Kidney (tissue), 22 donors: ENCODE measurements at places on chromosomes 4 and X. TPM values are rescaled to one million over a fixed set of nuclear protein-coding genes. Genes with fewer than 3 reads are reported as not detected.

DNA sequence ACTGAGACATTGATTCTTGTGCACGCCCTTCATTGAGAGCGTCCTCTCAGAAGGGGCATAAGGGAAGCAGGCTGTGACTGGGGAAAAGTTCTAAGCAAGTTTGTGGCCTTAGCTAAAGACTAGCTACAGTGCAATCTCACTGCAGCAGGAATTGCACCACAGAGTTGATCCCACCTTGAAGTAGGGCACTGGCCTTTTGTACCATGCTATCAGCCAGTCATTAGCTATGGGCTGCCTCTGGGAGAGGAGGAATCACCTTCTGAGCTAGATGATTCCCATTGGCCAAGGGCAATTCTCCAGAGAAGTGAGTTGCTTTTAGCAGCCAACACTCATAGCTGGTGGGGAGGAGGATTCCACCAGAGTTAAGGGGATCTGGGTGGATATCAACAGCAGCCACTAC lies 142.6 kb upstream of the SCML1 start:
- DNase-seq, result no peak
- no peaks in the 10 kb centered on the region for H3K36me3 ChIP-seq
- H3K4me1 ChIP-seq, result peaks cover 37% of the 10 kb centered on the region
- H3K27me3 ChIP-seq, result peaks cover 7% of the 10 kb centered on the region
- no peak overlapping the region for H3K4me3 ChIP-seq

DNA sequence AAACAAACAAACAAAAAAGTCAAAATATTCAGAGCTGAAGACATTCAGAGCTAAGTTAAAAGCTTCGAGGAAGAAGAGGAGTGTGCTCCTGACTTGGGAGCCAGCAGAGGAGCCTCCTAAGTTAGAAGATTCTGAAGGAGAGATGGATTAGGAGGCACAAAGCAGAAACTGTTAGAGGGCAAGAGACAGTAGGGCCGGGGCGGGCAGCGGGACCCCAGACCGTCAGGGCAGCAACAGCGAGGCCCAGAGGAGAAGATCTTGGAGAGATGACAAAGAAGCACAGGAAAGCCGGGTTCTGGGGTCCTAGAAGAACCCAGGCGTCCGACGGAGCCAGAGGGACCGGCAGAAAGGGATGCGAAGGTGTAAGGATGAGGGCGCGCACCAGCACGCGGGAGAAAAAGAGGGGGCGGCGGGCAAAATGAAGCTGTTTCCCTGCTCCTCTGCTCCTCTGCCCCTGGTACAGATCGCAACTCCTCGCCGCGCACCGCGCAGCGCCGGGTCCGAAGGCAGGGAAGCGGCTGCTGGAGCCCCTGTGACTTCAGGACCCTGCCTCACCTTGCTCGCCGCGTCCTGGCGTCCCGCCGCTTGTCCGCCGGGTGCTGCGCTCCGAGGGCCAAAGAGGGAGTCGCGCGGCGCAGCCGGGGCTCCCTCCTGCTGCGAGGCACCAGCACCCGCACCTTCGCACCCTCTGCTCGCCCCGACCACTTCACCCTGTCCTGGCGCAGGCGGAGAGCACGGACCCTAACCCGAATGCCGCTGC lies 477 bp downstream of the KLHL13 start:
- peak overlapping the region; percentile 60 for H3K4me3 ChIP-seq
- H3K4me1 ChIP-seq, result no peaks in the 10 kb centered on the region
- peak overlapping the region; percentile 74 for H3K27ac ChIP-seq
- no peaks in the 10 kb centered on the region for H3K27me3 ChIP-seq

PRKX gene
- total RNA-seq, result 116 TPM

- no peak overlapping the region for H3K4me3 ChIP-seq
- DNase-seq, result no peak
- no peaks in the 10 kb centered on the region for H3K36me3 ChIP-seq
- H3K4me1 ChIP-seq, result no peaks in the 10 kb centered on the region
Observed at GRCh38 chr4:122710434-122711308, 21.8 kb upstream of the BBS12 start.

DNA sequence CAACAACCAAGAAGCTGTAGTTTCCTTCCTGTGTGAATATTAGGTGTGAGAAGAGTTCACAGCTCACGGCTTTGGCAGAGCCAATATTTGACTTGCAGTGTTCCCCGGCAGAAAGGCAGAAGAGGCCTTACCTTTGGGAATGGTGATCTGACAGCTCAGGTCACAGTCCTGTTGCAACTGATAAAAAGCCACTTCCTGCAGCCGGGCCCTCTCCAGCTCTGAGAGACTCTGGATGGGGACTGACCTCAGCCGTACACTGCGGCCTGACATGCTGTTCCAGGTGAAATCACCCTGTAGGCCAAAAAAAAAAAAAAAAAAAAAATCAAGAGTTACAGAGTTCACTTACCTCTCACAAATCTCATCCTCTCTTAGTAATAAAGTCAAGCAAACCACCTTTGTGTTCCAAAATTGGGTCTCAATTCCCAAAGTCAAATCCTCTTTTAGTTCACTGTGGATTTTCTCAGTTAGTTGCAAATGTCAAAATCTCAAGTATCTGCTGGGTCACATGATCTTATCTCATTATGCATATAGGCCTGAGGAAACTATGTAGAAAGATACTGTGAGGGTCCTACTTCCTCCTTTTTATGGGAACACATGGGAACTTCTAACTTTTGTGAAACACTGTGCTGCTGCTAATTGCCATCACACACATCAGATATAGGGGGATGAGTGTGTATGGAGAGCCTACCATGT lies 38.6 kb upstream of the AMELX start:
- H3K27ac ChIP-seq, result no peak overlapping the region
- no peak overlapping the region for H3K4me3 ChIP-seq
- H3K27me3 ChIP-seq, result no peaks in the 10 kb centered on the region
- H3K36me3 ChIP-seq, result no peaks in the 10 kb centered on the region
- H3K4me1 ChIP-seq, result no peaks in the 10 kb centered on the region

TACR3 gene
- total RNA-seq, result not detected

DNA sequence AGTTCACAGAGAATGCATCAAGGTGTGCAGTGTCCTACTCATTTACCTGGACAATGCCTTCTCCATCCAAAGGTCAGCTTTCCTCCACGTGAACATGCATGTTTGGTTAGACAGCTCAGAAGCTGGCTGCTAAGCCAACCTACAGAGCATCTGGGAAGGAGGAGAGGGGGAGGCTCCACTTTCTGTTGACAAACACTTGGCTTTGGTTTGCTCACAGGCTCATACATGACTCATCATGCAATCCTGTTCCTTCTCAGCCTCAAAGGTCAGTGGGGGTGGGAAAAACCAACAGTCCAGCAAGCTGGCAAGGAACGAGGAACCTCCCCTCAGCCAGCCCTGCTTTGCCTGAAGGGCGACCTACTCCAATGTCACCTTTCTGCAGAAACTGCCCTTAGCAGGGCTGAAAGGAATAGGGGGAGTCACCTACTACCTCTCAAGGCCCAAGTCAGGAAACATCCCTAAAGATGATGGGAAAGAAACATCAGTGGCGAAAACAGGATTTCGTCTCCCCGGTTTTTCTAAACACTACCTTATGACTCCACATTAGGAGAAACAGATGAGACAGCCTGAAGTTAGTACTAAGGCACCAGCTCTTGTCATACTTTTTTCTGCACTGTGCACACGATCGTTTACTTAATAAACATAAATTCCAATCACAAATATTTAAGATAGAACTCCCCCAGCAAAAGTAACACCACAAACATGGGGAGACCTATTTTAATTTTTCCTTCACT lies 37.9 kb downstream of the RELL1 start:
- peak overlapping the region; percentile 12 for H3K27ac ChIP-seq
- DNase-seq, result peak; percentile 75
- no peaks in the 10 kb centered on the region for H3K36me3 ChIP-seq
- H3K4me3 ChIP-seq, result no peak overlapping the region
- no peaks in the 10 kb centered on the region for H3K4me1 ChIP-seq

KCNE5 gene
- 0.44 TPM for total RNA-seq

DNA sequence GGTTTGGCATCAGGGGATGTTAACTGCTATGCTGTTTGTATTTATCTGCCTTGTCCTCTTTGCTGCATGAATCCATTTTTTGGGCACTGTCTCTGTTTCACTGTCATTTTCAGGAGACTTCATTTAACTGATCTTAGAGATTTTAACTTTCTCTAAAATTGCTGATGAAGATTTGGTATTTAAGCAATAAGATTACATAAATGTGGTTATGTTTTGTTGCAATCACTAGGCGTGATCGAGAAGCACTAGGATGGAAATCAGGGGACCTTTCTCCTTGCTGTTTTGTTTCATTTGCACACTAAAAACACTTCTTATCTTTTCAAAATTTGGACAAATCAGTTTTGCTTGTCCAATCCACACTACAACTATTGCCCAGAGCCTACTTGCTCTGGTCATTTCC lies 15.4 kb downstream of the CXCL2 start:
- H3K27ac ChIP-seq, result no peak overlapping the region
- H3K27me3 ChIP-seq, result no peaks in the 10 kb centered on the region
- no peaks in the 10 kb centered on the region for H3K4me1 ChIP-seq
- H3K4me3 ChIP-seq, result no peak overlapping the region
- H3K36me3 ChIP-seq, result no peaks in the 10 kb centered on the region

JADE1 gene
- 119 TPM for total RNA-seq

DNA sequence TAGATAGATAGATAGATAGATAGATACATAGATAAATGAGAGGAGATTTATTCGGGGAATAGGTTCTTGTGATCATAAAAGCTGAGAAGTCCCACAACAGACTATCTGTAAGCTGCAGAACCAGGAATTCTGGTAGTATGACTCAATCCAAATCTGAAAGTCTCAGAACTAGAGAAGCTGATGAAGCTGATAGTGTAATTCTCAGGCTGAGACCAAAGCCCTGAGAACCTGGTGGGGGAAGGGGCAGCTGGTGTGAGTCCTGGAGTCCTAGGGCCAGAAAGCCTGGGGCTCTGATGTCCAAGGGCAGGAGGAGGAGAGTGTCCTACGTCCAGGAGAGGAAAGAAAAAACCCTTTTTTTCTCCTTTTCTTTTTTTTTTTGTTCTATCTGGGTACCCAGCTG lies 8.0 kb upstream of the BANK1 start:
- DNase-seq, result no peak
- no peak overlapping the region for H3K27ac ChIP-seq
- no peak overlapping the region for H3K4me3 ChIP-seq
- H3K27me3 ChIP-seq, result no peaks in the 10 kb centered on the region
- H3K36me3 ChIP-seq, result no peaks in the 10 kb centered on the region
- H3K4me1 ChIP-seq, result no peaks in the 10 kb centered on the region
